Immature natural killer cell (primary cell): ENCODE measurements at places on chromosomes 3 and 15. TPM values are rescaled to one million over a fixed set of nuclear protein-coding genes. Genes with fewer than 3 reads are reported as not detected.

DNA sequence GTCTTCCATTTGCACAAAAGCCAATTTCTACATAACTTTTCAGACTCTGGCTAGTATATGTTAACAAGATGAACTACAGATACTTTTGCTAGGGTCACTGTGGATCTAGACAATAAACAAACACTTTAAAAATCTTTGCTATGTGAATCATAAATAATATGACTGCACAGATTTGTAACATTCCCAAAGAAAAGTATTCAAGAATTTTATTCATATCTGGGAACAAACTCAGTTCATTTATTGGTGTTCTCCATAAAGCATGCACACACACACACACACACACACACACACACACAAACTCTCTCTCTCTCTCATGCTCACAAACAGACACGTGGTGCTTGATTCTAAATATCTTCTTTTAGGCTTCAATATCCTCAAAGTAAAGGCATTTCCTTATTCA lies 18.8 kb upstream of the THRB start:
- no peak for DNase-seq

DNA sequence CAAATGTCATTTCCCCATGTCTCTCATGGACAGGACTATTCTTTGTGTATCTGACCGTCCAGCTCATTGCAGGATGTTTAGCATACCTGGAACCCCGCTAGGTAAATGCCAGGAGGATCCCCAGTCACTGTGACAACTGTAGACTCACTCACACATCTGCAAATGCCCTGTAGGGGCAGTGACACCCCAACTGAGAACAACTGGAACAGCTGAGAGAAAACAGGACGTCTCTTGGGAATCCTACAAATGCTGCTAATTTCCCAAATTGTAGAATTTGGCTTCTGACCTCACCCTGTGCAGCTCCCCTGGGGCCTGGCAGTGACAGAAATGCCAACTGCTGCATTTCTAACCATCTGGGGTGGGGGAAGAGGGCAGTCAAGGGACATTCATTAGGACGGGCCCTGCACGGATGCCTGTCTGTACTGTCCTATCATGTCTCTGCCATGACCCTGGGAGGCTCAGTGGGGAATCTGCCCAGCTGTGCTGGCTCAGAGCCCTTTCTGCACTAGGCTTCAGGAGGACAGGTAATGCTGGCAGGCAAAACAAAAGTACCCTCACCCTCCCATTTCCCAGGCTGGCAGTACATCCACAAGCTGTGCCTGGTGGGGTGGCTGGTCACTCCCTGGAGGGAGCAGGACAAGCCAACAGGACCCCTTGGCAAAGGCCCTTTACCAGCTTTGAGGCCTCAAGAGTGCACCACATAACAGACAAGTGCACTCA lies 30.4 kb downstream of the RAB6B start:
- no peak for DNase-seq

The GCSAM gene
- polyA plus RNA-seq, result 0.64 TPM

The C3orf49 gene
- not detected for polyA plus RNA-seq

The CGNL1 gene
- not detected for polyA plus RNA-seq

GRCh38 chr3:141087076-141087777 lies 36.1 kb downstream of the SPSB4 start:
- DNase-seq, result no peak

DNA sequence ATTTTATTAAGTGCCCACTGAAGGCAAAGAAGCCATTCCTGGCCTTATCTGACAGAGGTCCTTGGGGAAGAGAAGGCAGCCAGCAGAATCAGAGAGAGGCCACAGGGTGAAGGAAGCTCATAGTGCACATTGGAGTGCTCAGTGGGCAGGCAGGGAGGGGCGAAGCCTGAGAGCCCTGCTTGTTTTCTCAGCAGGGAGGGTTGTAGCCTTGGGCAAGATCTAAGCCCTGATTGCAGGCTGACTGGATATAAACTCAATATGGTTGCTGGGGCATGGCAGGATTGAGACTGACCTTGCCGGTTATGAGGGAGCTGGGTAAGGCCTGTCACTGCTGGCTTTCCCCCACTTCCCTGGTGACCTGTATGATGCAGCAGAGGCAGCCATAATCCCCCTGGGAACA lies 7.5 kb upstream of the IGSF11 start:
- no peak for DNase-seq

GRCh38 chr3:127858937-127859336 lies 36.6 kb upstream of the MGLL start:
- no peak for DNase-seq

DNA sequence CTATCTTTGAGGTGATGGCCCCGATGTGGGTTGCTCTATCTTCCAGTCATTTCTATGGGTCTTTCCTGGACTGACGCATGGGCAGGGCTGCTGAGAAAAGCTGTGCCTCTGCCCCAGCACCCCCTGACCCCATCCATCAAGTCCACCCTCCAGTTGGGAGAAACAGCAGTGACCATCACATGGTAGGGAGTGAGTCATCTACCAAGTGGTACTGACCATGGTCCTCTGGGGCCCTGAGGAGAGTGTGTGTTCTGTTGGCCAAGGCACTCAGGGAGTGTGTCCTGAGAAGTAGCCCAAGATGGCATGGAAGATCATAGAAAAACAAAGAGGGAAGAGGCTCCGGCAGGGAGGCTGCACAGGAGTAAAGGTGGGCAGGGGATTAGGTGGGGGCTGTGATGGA lies 1.6 kb upstream of the DNAH1 start:
- no peak for DNase-seq

DNA sequence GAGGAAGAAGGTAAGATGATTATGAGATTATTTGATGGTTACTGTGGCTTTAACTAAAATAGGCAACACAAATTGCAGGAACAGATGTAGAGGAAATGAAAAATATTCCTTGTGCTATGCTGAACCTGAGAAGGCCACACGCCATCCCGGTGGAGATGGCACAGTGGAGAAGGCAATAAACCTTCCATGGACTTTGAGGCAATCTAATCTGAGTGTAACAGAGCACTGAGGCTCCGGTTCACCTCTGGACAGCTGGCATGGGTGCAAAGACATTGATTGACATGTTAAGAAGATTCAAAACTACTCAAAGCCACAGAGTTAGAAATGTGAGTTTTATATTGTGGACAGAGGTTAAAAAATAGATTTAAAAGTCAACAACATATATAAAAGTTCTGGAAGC lies 535.7 kb downstream of the AGBL1 start:
- DNase-seq, result no peak

The GASK1A gene
- not detected for polyA plus RNA-seq

DNA sequence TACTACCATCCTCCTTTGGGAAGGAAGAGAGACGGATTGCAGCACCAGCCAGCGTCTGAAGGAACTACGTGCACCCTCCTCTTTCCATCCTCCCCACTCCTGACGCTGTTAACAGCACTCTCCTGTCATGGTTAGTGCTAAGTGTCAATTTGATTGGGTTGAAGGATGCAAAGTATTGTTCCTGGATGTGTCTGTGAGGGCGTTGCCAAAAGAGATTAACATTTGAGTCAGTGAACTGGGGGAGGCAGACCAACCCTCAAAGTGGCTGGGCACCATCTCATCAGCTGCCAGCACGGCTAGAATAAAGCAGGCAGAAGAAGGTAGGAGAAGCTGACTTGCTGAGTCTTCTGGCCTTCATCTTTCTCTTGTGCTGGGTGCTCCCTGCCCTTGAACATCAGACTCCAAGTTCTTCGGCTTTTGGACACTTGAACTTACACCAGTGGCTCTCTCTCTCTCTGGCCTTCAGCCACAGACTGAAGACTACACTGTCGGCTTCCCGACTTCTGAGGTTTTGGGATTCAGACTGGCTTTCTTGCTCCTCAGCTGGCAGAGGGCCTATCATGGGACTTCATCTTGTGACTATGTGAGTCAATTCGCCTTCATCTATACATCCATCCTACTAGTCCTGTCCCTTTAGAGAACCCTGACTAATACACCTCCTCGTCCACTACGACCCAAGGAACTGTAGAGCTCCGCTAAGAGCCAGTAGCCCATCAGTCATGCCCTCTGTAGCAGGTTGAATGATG lies 128.2 kb upstream of the HES1 start:
- no peak for DNase-seq

DNA sequence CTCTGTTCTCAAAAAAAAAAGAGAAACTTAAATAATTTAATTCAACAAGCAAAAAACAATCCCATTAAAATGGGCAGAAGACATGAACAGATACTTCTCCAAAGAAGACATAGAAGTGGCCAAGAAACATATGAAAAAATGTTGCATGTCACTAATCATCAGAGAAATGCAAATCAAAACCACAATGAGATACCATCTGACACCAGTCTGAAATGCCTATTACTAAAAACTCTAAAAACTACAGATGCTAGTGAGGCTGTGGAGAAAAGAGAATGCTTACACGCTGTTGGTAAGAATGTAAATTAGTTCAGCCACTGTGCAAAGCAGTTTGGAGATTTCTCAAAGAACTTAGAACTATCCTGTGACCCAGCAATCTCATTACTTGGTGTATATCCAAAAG lies 382.9 kb downstream of the OTOL1 start:
- no peak for DNase-seq

The FBXW12 gene
- not detected for polyA plus RNA-seq

GRCh38 chr15:101675796-101676582 lies 23.8 kb upstream of the TM2D3 start:
- no peak for DNase-seq

- no peak for DNase-seq
Observed at GRCh38 chr15:37219211-37219701, 118.9 kb upstream of the MEIS2 start.

The TRH gene
- not detected for polyA plus RNA-seq

GRCh38 chr15:89841962-89842361 lies 27.3 kb upstream of the ANPEP start:
- no peak for DNase-seq

The STAC gene
- not detected for polyA plus RNA-seq

The FAM227B gene
- polyA plus RNA-seq, result 16.5 TPM

DNA sequence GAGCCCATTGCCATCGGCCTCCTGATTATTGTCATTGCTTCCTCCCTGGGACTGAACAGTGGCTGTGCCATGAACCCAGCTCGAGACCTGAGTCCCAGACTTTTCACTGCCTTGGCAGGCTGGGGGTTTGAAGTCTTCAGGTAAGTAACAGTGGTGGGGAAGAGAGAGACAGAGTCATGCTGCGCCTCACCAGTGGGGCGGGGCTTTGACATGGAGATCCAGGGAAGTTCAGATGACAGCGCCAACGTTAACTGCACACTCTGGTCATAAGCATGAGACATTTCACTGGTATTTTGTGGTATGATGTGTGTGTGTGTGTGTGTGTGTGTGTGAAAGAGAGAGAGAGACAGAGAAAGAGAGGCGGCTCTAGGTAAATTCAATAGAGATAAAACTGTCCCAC lies 41.0 kb downstream of the AQP9 start:
- DNase-seq, result no peak

The LMAN1L gene
- polyA plus RNA-seq, result not detected

- DNase-seq, result no peak
Observed at GRCh38 chr3:84108442-84108971, 850.3 kb upstream of the CADM2 start.

The CHRM5 gene
- polyA plus RNA-seq, result not detected

GRCh38 chr15:98547741-98548138 lies 100.6 kb upstream of the IGF1R start:
- DNase-seq, result peak; percentile 2

The SLC9C1 gene
- polyA plus RNA-seq, result not detected

- DNase-seq, result no peak
Observed at GRCh38 chr3:64088408-64089205, 65.3 kb upstream of the PSMD6 start.

GRCh38 chr15:31393444-31394091 lies 66.9 kb downstream of the KLF13 start:
- no peak for DNase-seq

- DNase-seq, result no peak
Observed at GRCh38 chr3:118782755-118783202, 251.9 kb downstream of the IGSF11 start.

DNA sequence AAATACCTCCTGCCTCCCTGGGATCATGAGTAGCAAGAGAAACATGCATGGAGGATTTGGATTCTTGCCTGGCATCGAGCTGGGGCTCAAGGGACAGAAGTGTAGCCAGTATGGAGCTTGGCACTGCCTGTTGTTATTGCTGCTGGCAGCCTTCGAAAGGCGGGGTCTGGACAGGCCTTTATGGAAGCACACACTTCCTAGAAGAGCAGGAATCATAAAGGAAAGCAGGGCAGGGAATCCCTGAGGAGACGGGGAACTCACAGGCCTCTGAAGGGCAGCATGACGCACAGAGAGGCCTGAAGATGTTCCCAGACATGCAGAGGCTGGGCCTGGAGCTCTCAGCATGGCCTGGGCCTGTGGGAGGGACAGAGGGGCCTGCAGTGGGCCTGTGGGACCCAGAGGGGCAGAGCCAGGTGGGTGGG lies 18.6 kb upstream of the SLC41A3 start:
- DNase-seq, result no peak

The OSTN gene
- polyA plus RNA-seq, result not detected

DNA sequence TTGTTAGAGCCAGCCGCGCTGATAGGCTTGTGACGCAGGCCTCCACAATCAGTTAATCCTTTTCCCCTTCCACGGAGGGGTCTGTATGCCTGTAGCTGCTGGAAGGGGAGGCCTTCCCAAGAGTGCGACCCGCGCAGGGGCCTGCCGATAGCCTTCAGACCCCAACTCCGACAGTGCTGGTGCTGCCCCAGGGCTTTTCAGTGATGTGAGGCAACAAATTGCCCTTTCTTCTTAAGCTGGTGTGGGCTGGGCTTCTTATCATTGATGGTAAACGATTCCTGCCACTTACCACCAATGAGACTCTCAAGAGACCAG lies 143.4 kb downstream of the CHSY1 start:
- DNase-seq, result no peak

GRCh38 chr3:186552408-186553031 lies 8.3 kb upstream of the CRYGS start:
- DNase-seq, result no peak

The VGLL3 gene
- not detected for polyA plus RNA-seq

- no peak for DNase-seq
Observed at GRCh38 chr3:56591262-56591661, 34.3 kb downstream of the CCDC66 start.

The SPATA12 gene
- polyA plus RNA-seq, result not detected

GRCh38 chr3:197367081-197367780 lies 68.8 kb upstream of the DLG1 start:
- DNase-seq, result no peak

GRCh38 chr15:22949074-22949547 lies 31.1 kb downstream of the CYFIP1 start:
- no peak for DNase-seq

GRCh38 chr3:124569761-124570160 lies 160.5 kb upstream of the UMPS start:
- DNase-seq, result no peak
